ENCODE measurements at places on chromosomes 12 and 14.

DNA sequence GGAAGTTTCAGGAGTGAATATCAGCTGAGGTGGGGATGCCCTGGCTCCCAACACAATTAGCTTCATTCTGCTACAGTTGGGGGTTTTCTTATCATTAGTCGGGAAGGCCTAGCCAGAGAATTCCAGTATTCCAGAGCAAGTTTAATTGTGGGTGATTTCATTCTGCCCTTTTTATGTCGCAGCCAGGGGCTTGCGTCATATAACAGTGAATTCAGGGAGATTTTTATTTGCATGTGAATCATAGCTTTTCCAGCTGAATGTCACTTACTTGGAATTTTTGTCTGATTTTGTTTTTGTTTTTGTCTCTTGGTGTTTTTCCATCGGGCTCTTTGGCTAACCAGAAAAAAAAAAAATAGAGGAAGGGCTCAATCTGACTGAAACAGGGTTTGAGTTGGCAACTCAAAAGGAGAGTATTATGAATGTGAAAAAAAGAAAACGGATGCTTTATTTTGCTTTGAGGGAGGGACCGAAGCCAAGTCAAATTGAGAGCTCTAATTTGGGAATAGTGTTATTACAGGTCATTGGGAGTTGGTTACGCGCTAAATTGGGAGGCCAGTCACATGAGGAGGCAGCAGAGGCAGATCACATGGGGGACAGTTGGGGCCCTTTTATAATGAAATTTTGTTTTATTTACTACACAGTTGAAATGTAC is 119.4 kb downstream of the SAMD4A start:
- no peaks in the 10 kb centered on the region for H3K27me3 ChIP-seq
- H3K4me1 ChIP-seq: no peaks in the 10 kb centered on the region
- no peaks in the 10 kb centered on the region for H3K36me3 ChIP-seq
- no peak overlapping the region for H3K27ac ChIP-seq
- no peak overlapping the region for H3K4me3 ChIP-seq

DNA sequence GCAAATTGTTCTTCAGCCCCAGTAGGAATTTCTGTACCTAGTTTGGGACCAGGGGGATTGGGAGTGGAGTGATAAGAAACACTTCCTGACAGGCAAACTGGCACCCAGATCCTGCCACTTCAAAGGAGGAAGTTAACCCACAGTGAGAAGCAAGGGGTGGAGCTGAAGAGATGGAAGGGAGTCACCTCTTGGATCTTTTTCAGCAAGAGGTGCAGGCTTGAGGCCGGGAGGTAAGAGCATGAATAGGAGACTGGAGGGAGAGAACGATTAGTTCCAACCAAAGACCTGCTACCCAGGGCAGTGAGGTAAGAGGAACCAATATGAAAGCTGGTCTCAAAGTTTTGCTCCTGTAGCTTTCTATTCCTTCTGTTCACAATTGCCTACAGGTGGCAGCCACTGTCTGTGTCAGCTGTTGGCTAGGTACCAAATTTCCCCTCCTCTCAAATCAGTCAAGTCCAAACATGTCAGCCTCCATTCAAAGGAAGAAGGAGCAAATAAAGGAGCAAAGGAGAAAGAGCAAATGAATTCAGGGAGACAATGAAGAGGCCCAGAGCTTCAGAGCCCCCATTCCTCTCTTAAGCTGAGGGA is 14.9 kb upstream of the TAC3 start:
- H3K36me3 ChIP-seq: no peaks in the 10 kb centered on the region
- no peak for DNase-seq
- H3K4me1 ChIP-seq: no peaks in the 10 kb centered on the region
- no peak overlapping the region for H3K27ac ChIP-seq

- H3K4me1 ChIP-seq: no peaks in the 10 kb centered on the region
- no peak overlapping the region for H3K4me3 ChIP-seq
- H3K36me3 ChIP-seq: no peaks in the 10 kb centered on the region
- no peaks in the 10 kb centered on the region for H3K27me3 ChIP-seq
- DNase-seq: no peak
- no peak overlapping the region for H3K27ac ChIP-seq
These were observed 151.0 kb downstream of the SLC25A21 start for GRCh38 chr14:37021390-37021789.

- H3K36me3 ChIP-seq: no peaks in the 10 kb centered on the region
- H3K27me3 ChIP-seq: peaks cover 13% of the 10 kb centered on the region
- no peak overlapping the region for H3K4me3 ChIP-seq
- H3K27ac ChIP-seq: no peak overlapping the region
- H3K4me1 ChIP-seq: no peaks in the 10 kb centered on the region
These were observed 177.5 kb upstream of the NOS1 start for GRCh38 chr12:117538926-117539325.

DNA sequence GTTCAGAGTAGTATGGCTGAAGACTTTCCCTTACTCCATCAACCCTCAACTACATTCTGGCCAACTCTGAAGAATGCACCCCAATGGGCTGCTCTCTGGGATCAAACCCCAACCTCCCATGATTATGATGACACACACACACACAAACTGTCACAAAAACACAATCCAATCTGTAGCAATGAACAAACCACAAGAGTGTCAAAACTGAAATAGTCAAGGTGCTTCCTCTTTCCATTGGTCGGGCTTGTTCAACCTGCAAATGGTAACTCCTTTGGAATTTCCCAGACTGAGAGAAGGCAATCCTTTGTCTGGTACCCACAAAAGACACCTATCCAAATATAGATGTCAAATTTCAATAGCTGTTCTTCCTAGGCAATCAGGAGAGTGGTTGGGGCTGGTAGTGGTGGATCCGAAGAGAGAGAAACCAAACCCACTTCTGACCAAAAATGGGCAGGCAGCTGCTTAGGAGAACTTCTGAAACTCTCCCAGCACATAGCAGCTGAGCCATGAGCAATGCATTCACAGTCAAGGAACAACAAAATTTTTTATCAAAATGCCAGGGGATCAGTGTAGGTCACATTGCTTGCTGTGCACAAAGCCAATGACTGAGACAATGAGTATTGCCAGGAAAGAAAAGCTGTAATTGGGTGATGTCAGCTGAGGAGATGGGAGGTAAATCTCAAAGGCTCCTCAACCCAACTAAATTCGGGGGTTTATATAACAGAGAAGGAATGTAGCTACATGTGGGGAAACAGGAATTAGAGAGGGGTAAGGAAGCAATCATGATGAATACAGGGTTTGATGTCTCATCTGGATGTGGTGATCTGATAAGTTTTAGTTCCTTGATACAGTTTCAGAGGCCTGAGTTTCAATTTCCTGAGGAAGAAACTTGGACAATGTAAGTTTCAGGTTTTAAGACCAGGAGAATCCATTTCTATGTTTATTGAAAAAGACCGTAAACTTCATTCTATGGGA is 191.4 kb downstream of the KITLG start:
- no peak overlapping the region for H3K27ac ChIP-seq
- DNase-seq: no peak
- no peaks in the 10 kb centered on the region for H3K4me1 ChIP-seq
- H3K36me3 ChIP-seq: no peaks in the 10 kb centered on the region
- H3K4me3 ChIP-seq: no peak overlapping the region

DNA sequence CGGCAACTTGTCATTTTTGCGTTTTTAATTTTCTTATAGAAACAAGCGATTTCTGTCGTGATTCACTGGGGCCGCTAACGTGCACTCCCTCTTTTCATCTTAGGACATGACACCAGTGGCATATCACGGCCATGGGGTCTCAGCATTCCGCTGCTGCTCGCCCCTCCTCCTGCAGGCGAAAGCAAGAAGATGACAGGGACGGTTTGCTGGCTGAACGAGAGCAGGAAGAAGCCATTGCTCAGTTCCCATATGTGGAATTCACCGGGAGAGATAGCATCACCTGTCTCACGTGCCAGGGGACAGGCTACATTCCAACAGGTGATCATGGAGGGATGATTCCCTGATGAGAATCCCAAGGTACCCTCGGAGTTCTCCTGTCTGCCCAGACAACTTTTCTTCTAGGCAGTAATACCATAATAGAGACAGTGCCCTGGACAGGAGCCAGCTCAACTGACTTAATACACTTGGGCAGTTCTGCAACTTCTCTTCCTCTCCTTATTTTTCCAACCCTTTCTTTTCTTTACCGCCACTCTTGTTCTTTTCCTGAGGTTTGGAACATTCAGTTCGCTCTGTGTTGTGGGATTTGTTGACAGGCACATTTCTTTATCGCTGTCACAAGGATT is 821 bp downstream of the TMEM106C start:
- no peak for DNase-seq
- peaks cover 7% of the 10 kb centered on the region for H3K36me3 ChIP-seq
- peak overlapping the region; percentile 85 for H3K27ac ChIP-seq

DNA sequence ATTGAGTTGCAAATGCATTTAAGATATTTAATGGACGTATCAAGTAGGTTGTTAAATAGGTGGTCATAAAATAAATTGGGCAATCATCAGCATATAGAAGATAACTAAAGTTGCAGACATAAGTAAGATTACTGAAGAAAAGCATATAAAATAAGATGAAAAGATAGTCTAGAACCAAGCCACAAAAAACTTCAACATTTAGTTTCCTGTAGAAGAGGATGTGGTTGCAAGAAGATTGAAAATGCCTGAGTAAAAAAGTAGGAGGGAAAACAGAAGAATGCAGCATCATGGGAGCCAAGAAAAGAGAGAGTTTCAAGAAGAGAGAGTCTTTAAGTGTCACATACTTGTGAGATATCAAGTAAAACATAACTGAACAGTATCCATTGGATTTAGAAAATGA is 17.6 kb upstream of the SLC16A7 start:
- no peaks in the 10 kb centered on the region for H3K27me3 ChIP-seq
- no peaks in the 10 kb centered on the region for H3K36me3 ChIP-seq
- DNase-seq: no peak
- no peak overlapping the region for H3K4me3 ChIP-seq
- H3K4me1 ChIP-seq: no peaks in the 10 kb centered on the region

Measured in Panc1 (cell line).